AG08395 (cell line): ENCODE measurements at places on chromosomes 16 and 17.

DNA sequence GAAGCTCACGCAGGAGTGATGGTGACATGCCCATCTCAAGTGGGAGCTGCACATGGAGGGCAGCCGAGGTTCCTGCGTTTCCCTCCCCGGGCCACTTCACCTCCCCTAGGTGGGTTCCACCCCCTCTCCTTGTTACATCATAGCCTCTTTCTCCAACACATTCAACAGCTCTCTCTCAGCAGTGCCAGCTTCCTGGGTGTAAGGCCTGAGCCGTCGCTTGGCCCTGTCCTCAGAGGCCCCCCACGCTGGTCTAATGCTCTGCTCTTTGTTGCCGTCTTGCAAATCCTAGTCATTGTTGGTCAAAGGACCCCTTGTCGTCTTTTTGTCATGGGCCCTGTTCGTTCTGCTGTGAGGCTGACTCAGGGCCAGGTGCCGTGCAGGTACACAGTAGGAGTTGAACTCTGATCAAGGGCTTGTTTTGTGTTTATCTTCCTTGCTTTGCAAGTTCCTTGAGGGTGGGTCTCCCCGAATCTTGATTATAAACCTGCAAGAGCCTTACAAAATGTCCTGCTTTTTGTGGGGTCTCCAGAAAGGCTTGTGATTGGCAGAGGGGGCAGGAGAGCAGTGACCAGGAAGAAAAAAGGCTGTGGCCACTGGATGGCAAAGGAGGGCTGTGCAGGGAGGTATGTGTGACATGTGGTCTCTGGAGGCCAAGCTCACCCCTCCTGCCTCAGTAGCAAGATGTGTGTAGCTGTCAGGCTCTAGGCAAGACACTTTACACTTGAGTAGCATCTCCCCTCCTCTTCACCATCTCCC is 136.6 kb downstream of the CCDC182 start:
- no peak for DNase-seq

DNA sequence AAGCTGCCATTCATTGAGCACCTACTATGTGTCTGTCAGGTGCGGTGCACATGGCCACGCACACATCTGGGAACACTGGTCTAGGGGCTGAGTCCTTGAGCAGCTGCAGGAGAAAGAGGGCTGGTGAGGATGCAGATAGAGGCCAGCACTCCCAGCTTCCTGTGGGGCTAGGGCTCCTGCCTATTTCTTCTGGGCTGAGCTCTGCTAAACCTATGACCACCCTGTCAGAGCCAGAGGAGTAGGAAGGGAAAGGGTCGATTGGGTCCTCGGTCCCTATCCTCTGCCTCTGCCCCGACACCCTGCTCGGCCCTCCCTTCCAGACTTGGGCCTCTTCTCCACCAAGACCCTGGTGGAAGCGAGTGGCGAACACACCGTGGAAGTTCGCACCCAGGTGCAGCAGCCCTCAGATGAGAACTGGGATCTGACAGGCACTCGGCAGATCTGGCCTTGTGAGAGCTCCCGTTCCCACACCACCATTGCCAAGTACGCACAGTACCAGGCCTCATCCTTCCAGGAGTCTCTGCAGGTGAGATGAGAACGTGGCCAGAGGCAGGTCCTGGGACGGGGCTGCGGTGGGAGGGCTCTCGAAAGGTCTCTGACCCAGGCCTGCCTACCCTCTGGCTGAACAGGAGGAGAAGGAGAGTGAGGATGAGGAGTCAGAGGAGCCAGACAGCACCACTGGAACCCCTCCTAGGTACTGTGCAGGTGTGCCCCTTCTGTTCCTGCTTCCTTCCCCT is 4.0 kb upstream of the TMEM88 start:
- no peak for DNase-seq

DNA sequence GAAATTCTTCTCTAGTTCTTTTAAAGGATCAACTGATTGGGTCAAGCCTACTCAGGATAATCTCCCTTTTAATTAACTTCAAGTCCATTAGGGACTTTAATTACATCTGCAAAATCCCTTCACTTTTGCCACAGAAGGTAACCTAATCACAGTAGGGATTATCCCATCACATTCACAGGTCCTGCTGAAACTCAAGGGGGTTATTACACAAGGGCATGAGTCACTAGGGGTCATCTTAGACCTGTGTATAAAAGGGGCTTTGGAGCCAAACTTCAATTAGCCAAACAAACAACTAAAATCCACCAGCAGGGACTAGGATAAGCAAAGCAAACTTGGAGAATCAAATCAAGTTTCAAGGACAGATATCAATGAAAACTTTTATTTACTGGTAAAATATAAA is 19.4 kb downstream of the CIAPIN1 start:
- DNase-seq, result no peak

DNA sequence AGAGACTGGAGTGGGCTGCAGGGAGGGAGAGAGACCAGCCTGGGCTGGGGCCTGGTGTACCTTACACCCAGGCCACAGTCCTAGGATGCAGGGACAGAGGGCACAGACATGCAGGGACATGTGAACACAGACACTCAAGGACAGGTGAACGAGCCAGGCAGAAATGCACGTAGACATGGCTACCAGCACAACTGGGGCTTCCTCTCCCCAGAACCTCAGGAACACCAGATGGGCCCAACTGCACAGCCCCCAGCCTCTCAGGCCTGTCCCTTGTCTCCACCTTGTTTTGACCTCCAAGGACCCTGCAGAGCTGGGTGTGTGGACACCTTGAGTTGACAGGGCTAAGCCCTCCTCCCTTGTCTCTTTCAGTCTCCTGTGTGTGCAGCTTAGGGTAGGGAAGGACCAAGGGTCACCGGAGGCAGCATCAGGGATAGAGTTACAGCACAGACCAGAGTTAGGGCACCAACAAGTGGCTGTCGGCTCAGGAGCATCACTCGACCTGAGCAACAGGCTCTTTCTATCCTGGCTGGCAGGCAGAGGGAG is 9.2 kb downstream of the SEZ6 start:
- no peak for DNase-seq

DNA sequence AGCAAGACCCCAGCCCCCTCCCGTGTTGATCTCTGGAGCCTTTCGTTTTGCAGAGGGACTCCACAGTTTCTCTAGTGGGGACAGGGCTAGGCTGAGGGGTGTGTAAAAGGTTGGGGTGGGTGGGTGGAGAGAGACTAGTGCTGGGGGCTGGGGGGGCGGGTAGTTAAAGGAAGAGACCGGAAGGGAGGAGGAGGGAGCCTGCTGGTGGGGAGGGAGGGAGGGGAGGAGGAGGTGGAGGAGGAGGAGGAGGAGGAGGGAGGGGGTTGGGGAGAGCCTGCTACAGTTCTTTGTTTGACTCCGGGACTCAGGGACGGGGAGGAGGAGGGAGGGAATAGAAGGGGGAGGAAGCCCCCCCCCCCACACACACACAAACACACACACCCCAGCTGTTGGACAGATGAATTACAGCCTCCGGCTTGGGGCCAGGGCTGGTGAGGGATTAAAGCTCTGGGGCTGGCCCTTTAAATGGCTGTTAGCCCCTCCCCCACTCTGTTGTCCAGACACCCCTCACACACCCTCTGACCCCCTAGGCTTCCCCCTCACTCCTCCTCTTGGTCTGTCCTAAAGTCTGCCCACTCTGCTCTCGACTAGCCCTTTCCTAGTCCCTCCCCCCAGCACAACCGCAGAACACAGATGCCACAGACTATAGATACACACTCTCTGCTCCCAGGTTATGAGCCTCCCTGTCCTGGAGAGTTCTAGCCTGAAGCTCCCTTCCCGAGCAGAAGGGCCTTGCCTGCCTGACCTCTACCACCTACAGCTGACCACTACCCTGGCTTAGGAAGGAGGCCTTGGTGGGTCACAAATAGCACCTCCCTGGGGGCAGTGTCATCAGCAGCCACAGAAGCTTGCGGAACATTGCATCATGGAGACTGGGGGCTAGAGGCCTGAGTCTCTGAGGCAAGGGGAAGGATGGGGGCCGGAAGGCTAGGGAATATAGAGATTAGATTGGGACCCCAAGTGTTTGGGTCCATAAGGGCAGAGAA is 4.4 kb downstream of the KDM6B start:
- DNase-seq, result no peak

DNA sequence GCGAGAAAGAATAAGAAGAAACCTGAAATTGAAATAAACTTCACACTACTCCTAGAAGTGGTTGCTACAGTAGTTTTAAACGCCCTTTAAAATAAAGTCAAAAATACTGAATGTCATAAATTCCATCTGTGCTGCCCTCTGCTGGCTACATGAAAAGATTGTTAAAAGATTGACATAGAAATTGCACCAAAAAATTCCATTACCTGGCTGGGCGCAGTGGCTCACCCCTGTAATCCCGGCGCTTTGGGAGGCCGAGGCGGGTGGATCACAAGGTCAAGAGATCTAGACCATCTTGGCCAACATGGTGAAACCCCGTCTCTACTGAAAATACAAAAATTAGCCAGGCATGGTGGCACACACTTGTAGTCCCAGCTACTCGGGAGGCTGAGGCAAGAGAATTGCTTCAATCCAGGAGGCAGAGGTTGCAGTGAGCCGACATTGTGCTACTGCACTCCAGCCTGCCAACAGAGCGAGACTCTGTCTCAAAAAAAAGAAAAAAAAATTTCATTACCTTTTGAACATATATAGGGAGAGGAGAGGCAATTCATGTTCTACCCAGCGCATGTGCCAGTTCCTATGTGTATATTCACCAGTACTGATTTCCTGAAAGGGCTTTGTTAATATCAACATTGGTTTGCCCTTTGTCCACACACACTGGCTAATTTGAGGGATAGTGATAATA is 36.5 kb downstream of the CYTH1 start:
- no peak for DNase-seq

GRCh38 chr16:47780213-47780875 is 319.2 kb downstream of the PHKB start:
- no peak for DNase-seq

DNA sequence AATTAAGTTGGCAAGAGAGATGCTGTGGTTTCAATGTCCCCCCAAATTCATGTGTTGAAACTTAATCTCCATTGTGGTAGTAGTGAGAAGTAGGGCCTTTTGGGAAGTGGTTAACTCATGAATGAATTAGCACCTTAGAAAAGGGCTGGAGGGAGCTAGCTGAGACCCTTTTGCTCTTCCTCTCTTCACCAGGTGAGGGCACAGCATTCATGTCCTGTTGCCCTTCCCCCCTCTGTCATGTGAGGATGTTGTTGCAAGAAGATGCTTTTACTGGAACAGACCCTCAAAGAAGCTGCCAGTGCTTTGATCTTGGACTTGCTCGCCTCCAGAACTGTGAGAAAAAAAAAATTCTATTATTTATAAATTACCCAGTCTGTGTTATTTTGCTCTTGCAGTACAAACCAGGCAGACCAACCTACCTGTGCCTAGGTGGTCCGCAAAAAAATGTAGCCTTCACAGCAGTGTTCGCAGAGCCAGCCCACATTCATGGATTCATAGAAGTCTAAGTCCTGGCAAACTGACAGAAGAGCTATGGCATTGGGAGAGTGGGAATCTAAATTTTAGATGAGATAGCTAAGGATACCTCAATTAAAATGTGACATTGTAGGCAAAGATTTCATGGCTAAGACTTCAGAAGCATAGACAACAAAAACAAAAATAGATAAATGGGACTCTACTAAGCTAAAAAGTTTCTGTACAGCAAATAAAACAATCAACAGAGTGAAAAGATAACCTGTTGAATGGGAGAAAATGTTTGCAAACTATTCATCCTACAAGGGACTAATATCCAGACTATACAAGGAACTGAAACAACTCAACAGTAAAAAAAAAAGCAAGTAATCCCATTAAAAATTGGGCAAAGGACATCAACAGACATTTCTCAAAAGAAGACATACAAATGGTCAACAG is 32.0 kb upstream of the ABCA5 start:
- DNase-seq, result no peak

DNA sequence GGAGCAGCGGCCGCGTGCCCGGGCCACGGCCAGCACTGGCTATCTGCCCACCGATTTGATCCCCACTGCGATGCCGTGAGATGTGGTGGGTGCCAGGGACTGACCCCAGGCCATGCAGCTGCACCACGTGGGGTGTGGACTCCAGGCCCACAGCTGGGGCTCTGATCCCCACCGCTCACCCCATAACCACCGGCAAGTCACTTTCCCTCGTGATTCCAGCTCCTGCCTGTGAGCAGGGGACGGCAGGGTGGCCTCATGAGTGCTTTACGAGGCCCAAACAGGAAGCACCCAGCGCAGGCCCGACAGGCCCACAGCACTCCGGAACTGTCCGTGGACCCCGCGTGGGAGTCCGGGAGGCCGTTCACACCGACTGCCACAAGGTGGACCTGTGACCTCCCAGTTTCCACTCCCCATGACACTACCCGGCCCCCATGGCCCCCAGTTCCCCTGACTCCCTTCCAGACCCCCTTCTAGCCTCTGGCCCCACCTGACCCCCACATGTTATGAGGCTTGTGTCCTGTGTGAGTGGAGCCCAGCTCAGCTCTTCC is 616 bp downstream of the PTX4 start:
- no peak for DNase-seq
